ENCODE measurements at places on chromosomes 5 and 9.

DNA sequence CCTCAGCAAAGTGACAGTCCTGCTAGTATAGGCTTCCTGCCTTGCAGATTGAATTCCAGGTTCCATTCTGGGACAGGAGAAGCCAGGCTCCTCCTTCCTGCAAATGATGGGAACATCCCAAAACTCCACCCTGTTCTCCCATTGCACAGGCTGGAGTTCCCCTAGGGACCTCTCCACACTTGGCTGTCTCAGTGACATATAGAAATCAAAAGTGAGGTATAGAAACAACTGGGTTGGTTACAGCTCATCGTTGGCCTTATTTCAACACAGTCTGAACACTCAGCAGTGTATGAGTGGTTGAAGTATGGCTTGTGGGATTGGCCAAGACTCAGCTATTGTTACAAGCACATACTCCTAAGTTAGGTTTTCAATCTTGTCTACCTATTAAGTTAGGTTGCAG, 157.8 kb upstream of the FTMT start:
- no peak for DNase-seq

DNA sequence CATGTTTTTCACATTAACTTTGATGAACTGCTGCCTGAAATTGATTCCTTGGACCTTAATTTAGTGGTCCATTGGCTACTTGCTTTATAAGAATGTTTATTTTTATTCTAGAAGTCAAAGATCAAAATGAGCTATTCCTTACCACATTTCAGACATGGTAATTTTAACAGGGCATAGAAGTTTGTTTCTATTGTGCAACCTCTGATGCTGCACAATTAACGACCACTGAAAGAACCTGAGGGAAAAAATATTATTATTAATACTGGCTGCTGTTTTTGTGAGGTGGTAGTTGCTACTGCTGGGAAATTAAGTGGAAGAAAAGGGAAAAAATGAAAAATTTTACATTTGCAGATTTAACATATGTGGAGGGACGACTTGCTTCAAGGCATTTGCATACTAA, 37.9 kb upstream of the RAB3C start:
- DNase-seq, result no peak

DNA sequence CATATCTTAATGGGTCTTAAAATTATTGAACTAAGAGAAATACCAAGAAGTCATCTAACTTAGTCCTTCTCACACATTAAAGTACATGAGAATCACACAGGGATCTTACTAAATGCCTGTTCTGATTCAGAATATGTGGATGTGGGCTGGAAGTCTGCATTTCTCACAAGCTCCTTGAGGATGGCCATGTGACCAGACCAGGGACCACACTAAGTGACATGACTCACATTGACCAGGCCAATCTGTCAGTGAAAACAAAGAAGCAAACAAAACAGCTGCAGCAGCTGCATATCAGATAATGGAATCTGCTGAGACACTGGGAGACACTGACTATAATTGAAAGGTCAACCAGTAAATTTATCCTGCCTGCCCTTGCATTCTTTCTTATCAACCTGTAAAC, 110.5 kb downstream of the ADAMTS12 start:
- no peak for DNase-seq

DNA sequence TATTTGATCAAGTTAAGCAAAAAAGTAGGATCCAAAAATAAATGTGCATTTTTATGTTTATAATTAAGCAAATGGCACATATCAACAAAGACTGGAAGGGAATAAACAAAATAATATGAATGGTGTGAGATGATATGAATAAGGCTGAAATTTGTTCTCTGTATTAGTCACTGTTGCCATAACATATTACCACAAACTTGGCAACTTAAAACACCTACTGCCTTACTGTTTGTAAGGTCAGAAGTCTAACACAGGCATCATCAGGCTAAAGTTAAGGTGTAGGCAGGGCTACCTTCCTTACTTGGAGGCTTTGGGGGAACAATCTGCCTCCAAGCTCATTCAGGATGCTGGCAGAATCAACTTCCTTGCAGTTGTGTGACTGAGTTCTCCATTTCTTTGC, 19.3 kb downstream of the PGGT1B start:
- no peak for DNase-seq

DNA sequence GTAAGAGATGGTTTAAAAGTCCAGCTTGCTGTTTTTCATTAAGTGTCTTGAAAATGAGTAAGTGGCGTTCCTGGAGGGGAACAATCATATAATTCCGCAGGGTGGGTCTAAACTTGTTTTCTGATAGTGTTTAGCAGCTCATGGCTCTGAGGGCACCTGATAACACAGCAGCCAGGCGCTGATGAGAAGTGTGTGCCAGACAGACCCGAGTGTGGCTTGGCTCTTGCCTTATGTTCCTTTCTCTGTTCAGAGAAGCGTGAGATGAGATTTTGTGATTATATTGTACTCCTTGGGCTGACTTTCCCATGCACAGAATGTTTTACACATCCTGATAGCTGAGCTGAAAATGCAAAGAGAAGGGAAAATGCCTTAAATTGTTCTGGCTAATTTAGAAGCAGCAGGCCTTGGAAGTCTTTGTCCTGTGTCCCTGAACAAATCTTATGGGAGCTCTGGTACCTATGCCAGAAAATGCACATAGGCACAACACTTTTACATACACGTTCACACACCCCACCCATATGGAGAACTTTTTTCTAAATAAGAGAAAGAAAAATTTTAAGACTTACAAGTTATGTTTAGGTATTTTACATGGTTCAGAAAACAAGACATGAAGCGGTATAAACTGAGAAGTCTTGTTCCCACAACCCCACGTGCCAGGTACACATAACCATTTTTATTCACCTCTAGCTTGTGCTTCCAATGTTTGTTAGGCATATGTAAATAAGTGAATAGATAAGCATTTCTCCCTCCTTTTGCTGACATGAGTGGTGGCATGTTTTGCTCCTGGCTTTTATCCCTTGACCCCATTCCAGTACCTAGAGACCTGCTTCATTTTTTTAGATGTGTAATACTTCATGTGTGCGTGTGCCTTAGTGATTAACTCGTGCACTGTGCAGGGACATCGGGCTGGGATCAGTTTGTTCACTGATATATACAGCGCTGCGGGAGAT, 152.2 kb upstream of the OTULINL start:
- no peak for DNase-seq

DNA sequence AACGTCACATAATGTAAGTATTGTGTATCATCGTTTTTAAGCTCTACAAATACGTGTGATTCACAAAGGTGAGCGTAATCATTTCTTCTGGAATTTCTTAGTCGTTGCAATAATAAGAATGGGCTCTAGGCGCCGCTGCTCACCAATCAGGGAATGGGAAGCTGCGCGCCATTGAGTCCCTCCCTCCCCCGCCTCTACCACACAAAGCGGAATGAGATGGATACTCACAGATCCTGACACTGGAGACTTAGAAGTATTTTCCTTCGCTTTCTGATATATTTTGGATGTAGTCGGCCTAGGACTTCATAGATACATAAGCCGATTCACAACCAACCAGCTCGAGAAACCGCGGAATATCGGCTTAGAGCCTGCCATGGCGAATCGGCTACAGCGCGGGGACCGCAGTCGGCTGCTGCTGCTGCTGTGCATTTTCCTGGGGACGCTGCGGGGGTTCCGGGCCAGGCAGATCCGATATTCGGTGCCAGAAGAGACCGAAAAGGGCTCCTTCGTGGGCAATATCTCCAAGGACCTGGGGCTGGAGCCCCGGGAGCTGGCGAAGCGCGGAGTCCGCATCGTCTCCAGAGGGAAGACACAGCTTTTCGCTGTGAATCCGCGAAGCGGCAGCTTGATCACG, at the start of gene PCDHGA11:
PCDHGA11 (plus strand) TSS at position 197 of the 634 bp plus-strand sequence; CDS start at position 374, 177 bp downstream.
- no peak for DNase-seq

GRCh38 chr5:59241119-59241518, 652.4 kb downstream of the PDE4D start:
- DNase-seq, result no peak

DNA sequence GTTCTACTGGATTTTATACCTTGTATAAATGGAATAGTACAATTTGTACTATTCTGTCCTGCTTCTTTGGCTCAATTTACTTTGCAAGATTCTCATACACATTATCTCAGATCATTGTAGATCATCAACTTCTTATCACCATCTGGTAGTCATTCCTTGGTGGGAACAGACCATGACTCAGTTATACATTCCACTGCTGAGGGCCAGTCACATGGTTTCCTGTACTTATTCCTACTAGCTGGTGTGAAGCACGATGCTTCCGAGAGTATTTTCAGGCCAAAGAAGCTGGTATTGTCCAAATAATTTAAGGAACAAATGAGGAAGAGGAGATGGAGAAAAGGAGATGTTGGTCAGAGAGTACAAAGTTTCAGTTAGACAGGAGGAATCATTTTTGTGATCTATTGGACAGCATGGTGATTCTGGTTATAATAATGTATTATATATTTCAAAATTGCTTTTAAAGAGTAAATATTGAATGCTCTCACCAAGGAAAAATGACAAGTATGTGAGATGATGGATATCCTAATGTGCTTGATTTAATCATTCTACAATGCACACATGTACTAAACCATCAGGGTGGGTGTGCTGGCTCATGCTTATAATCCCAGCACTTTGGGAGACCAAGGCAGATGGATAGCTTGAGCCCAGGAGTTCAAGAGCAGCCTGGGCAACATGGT, 124.1 kb downstream of the SYK start:
- DNase-seq, result no peak

DNA sequence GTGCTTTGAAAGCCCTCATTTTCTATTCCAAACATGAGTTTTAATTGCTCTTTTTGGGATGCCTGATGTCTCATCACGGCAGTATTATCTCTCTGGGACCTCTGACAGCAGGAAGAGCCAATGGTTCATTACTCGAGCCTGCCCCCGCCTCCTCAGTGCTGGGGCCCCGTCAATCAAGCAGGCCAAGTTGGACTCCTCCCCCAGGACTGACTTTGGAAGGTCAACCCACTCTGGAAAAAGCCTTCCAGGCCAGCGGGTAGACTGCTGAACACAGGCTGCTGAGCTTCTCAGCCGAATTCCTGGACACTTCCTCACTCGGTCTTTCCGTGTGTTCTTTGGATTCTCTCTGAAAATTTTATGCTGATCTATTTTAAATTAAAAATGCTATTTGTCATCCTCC, 9.5 kb upstream of the BARHL1 start:
- DNase-seq, result no peak

Measured in CD4-positive, alpha-beta T cell (primary cell).